CD4-positive, alpha-beta T cell (primary cell): ENCODE measurements at places on chromosomes 3 and 15. TPM values are rescaled to one million over a fixed set of nuclear protein-coding genes. Genes with fewer than 3 reads are reported as not detected.

ARL6 gene
- 2.1 TPM for total RNA-seq

P2RY14 gene
- 0.22 TPM for total RNA-seq

PP2D1 gene
- not detected for total RNA-seq

- H3K4me3 ChIP-seq: no peak overlapping the region
- no peaks in the 10 kb centered on the region for H3K36me3 ChIP-seq
- peaks cover 11% of the 10 kb centered on the region for H3K4me1 ChIP-seq
- no peaks in the 10 kb centered on the region for H3K27me3 ChIP-seq
- no peak for DNase-seq
These were observed 27.2 kb downstream of the IQSEC1 start for GRCh38 chr3:13045904-13046568.

C2CD4B gene
- total RNA-seq: 0.16 TPM

MELTF gene
- 1.2 TPM for total RNA-seq

DNA sequence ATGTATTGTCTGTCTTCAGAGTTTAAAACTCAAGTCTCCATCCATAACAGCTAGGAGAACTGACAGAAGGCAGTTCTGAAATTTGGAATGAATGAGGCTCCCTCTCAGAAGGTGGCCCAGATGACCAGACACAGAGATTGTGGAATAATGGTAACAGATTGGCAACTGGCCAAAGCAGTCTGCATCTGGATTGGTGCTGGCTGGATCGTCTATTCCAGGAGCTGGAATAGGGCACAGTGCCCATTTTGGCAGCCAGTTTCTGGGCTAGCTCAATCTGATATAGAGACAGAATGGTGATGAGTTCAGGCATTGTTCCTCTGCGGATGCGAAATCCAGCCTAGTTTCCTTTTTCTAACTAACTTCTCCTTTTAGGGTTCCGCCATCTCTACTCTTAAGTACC lies 851.7 kb downstream of the PDCD6IP start:
- H3K27ac ChIP-seq: no peak overlapping the region
- H3K27me3 ChIP-seq: no peaks in the 10 kb centered on the region
- no peak for DNase-seq
- no peak overlapping the region for H3K4me3 ChIP-seq
- no peaks in the 10 kb centered on the region for H3K4me1 ChIP-seq

DNA sequence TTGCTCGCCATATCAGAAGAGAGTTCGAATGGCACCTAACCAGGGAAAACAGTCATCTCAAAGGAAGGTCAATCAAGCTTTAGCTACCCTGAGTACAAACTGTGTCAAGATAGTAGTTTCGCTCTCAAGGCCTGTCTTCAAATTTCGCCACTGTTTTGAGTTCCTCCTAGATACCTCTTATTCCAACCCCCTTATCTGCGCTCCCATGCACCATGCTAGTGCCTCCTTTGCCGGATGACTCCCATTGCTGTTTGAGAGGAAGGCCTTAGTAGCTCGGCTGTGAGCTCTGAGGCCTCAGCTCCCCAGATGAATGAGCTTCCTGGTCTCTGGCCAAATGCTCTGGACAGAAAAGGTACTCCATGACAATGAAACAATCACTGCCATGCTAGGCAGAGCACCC lies 256.0 kb downstream of the ULK4 start:
- no peaks in the 10 kb centered on the region for H3K4me1 ChIP-seq
- no peak overlapping the region for H3K27ac ChIP-seq
- H3K36me3 ChIP-seq: no peaks in the 10 kb centered on the region
- no peaks in the 10 kb centered on the region for H3K27me3 ChIP-seq

DNA sequence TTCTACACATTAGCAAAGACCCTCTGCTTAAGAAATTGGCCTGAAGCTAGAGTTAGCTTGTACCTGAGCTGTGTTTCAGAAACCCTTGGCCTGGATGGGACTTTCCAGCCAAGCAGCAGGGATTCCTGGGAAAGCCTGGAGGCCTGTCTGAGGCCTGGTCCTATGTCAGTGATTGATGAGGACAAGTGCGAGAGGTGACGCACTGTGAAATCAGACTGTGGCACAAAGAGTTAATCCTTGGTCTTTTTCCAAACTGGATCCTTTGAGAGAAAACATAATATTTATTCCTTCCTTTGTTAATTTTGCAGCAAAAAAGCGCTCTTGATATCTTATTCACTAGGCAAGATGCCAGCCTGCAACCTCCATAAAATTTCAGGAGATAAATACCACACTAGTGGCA lies 225.0 kb upstream of the ATP11B start:
- H3K4me3 ChIP-seq: no peak overlapping the region
- H3K27ac ChIP-seq: no peak overlapping the region
- no peaks in the 10 kb centered on the region for H3K4me1 ChIP-seq
- no peaks in the 10 kb centered on the region for H3K36me3 ChIP-seq
- peaks cover 6% of the 10 kb centered on the region for H3K27me3 ChIP-seq
- DNase-seq: no peak

DNA sequence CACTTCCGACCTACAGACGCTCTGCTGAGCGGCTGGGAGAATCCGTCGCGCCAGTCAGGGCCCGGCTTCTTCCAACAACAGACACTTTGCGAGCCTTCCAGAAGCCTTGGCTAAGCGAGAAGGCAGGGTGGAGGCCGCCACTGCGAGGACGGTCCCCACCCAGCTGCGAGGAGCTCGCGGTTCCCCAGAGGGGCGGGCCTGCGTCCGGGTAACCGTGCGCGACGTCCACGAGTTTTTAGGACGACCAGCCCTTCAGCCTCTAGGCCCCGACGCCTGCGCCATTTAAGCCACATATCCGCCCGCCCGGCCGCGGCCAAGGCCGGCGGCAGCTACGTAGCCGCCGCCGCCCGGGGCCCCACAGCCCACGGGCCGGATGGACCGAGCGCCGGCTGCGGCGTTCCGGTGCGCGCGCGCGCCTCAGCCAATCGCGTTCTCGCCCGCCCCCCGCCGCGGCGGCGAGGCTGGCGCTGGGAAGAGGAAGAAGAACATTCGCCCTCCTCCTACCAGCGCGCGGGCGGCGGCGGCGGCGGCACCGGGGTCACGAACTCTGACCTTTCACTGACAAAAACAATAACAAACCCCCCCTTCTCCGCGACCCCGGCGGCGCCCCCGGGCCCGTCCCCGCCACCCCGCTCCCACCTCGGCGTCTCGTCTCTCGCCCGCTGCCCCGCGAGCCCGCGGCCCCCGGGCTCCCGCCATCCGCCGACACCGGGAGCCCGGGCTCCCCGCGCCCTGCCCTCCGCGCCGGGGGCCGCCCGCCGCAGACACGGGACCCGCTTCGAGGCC lies at the start of gene NR2C2:
NR2C2 (plus strand) TSS at position 484 of the 786 bp plus-strand sequence. CDS start 56,332 bp downstream, outside the sequence.
- H3K27me3 ChIP-seq: no peaks in the 10 kb centered on the region
- DNase-seq: peak; percentile 84
- H3K4me3 ChIP-seq: peak within 1 kb of the TSS; percentile 96
- peaks cover 31% of the 10 kb centered on the region for H3K36me3 ChIP-seq

CCR2 gene
- 0.99 TPM for total RNA-seq

KIF23 gene
- total RNA-seq: 1.1 TPM

DNA sequence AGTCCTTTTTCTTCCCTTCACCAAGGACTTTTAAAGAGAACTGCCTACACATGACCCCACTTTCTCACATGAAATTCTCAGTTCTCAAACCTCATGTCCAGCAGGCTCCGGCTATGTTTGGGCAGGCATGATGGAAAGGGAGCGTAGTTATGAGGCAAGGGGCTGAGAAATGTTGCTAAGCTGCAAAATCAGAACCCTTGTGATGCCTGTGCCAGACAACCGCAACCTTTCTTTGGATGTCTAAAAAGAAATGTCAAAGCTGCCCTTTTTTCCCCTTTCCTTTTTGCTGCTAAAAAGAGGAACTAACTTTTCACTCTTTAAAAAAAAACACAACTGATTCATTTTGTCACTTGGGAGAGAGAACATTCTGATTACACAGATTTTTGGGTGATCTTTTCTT lies 19.2 kb downstream of the GNB4 start:
- DNase-seq: no peak
- H3K27me3 ChIP-seq: no peaks in the 10 kb centered on the region
- H3K4me1 ChIP-seq: no peaks in the 10 kb centered on the region
- H3K27ac ChIP-seq: no peak overlapping the region

GRCh38 chr3:7144697-7145308 lies 283.9 kb downstream of the GRM7 start:
- H3K27ac ChIP-seq: no peak overlapping the region
- no peaks in the 10 kb centered on the region for H3K27me3 ChIP-seq
- H3K4me3 ChIP-seq: no peak overlapping the region
- no peaks in the 10 kb centered on the region for H3K36me3 ChIP-seq

- DNase-seq: no peak
- H3K27me3 ChIP-seq: no peaks in the 10 kb centered on the region
- H3K4me3 ChIP-seq: no peak overlapping the region
- no peak overlapping the region for H3K27ac ChIP-seq
These were observed 457.8 kb downstream of the ROBO1 start for GRCh38 chr3:79310016-79310415.

PLIN1 gene
- 0.08 TPM for total RNA-seq

DNA sequence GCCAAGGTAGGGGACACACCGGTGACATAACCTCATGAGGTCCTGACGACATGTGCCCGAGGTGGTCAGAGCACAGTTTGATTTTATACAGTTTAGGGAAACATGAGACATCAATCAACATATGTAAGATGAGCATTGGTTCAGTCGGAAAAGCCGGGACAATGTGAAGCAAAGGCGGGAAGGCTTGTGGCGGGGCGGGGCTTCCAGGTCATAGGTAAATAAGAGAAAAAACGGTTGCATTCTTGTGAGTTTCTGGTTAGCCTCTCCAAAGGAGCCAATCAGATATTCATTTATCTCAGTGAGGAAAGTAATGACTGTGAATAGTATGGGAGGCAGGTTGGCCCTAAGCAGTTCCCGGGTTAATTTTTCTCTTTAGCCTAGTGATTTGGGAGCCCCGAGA lies 271.7 kb upstream of the ATP10A start:
- no peaks in the 10 kb centered on the region for H3K36me3 ChIP-seq
- H3K4me3 ChIP-seq: no peak overlapping the region
- DNase-seq: no peak
- H3K27ac ChIP-seq: no peak overlapping the region

SAMMSON gene
- total RNA-seq: not detected

DNA sequence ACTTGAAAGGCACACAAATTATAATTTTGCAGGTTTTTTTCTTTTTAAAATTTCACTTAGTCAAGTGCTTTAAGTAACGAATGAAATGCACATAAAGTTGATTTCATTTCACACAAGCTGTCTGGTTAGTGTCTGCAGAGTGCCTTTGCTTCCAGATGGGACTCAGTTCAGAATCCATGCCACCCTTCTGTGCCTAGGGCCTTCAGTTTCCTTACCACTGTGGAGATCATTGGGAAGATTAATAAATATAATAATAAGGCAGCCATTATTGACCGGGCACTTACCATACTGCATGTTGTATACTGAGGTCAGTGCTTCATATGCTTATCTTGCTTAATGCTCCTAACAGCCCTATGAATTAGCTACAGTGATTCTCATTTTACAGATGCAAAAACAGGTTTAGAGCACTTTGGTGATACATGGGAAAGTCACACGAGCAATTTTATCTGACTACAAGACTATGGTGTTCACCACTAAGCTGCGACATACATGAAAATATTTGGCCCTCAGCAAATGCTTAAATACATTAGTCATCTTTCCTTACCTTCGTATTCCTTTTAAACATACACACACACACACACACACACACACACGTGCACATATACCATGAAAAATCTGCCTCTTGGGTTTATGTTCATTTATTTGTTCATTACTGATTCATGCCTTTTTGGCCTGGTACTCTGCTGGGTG lies 3.1 kb downstream of the NMNAT3 start:
- H3K4me3 ChIP-seq: no peak overlapping the region
- DNase-seq: no peak
- H3K4me1 ChIP-seq: peaks cover 19% of the 10 kb centered on the region
- no peaks in the 10 kb centered on the region for H3K36me3 ChIP-seq

DNA sequence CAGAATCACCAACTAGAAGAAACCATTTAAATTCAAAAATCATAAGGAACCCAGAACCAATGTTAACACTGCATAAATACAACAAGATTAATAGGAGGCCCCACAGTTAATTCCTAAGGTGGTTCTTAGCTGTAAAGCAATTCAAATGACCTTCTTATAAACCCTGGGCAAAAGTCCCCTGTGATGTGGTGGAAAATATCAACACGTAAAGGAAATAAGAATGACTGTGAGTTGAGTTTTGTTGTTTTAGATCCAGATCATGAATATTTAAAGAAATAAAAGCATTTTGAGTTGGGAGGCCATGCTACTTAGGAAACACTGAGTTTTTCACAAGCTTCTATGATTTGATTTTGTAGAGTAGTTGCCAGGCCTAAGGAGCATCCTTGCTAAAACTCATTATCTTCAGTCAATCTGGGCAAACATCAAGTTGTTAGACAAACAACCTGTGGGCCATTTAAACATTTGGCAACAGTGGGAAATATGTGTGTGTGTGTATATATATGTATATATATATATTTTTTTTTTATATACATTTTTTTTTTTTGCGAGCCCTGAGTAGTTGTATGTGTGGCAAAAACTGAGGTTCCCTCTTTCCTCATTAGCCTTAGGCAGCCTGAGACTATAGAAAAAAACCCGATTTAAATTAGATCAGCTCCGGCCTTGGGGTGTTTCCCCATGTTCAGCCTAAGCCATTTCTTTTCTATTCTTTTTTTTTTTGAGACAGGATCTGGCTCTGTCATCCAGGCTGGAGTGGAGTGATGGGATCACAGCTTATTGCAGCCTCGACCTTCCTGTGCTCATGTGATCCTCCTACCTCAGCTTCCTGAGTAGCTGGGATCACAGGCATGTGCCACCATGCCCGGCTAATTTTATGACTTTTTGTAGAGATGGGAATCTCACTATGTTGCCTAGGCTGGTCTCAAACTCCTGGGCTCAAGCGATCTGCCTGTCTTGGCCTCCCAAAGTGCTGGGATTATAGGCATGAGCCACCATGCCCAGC lies 8.0 kb upstream of the PXK start:
- H3K27ac ChIP-seq: no peak overlapping the region
- H3K4me1 ChIP-seq: peaks cover 9% of the 10 kb centered on the region
- no peak for DNase-seq
- no peaks in the 10 kb centered on the region for H3K27me3 ChIP-seq

AHSG gene
- not detected for total RNA-seq

ATG3 gene
- 43.8 TPM for total RNA-seq

NBEAL2 gene
- total RNA-seq: 170 TPM

TPRG1 gene
- total RNA-seq: 2.1 TPM

DNA sequence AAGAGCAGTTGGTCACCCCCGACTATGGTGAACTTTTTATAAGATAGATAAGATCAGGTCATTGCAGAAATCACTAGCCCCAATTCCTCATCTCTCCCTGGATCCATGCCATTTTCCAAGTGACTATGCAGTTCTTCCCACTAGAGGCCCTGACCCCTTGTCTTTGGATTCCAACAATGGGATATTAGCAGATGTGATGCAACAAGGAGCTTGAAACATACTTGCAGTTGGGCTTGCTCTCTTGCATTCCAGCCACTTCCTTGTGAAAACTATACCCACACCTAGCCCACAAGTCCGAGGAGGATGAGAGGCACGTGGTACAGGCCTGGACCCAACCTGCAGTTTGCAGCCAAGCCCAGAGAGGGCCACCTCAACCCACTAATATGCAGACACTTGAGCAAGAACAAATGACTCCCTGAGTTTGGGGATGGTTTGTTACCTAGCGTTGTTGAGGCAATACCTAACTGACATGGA lies 60.6 kb downstream of the SUCLG2 start:
- H3K27me3 ChIP-seq: no peaks in the 10 kb centered on the region
- H3K4me3 ChIP-seq: no peak overlapping the region
- H3K4me1 ChIP-seq: peaks cover 8% of the 10 kb centered on the region
- no peak overlapping the region for H3K27ac ChIP-seq
- H3K36me3 ChIP-seq: peaks cover 28% of the 10 kb centered on the region
